ENCODE measurements at places on chromosomes 12 and 14. TPM values are rescaled to one million over a fixed set of nuclear protein-coding genes. Genes with fewer than 3 reads are reported as not detected.

KRT73 gene
- total RNA-seq, result 1.7 TPM

IFNG-AS1 gene
- total RNA-seq, result 0.35 TPM

POLE2 gene
- 46.5 TPM for total RNA-seq

PRH1 gene
- total RNA-seq, result 12.7 TPM

DNA sequence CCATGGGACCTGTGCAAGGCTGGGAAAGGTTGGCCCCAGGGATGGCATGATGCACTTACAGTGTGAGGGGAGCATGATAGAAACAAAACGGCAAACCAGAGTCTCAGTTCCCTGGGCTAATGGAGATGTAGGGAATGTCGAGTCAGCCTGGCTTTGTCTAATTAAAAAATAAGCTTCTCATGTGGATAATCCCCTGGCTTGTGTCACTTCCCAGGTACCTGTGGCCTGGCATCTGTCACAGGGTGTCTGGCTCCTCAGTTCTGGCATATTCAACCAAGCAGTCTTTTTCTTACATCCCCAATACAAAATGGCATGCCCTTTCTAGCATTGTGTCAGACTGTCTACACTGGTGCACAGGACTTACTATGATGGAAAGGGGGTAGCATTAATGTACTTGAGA lies 261.4 kb downstream of the GRIN2B start:
- DNase-seq, result no peak

- no peak for DNase-seq
Measured at GRCh38 chr14:31977001-31977556, 100.0 kb upstream of the ARHGAP5 start.

DNA sequence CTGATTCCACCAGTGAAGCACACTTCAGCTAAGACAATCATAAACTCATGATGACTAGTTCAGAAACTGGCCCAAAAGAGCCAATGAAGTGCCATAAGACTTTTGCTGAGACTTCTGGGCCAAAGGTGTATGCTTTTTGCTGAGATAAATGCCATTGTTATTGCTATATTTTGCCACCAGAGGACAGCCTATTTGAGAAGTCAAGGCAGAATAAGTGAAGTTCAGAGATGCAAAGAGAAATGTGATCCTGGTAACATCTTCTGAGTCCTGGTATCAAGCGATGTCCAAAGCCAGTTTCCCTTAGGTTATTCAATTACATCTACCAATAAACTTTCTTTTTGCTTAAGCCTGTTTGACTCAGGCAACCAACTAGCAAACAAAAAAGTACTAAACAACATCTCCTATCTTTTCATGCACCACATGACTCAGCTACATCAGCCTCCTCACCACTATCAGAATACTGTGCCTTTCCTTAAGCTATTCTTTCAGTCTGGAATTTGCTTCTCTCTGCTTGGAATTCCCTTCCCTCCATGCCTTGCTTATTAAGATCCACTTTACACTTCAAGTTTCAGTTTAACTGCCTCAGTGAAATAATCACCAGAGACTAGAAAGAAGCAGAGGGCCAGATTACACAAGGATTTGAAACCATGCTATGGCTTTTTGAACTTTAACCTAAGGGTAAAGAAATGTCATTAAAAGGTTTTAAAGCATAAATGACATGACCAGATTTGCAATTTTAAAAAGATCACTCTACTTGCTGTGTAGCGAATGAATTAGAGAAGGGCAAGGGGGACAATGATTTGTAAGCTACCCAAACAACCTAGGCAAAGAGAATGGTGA lies 14.0 kb downstream of the CRY1 start:
- DNase-seq, result peak; percentile 13

DNA sequence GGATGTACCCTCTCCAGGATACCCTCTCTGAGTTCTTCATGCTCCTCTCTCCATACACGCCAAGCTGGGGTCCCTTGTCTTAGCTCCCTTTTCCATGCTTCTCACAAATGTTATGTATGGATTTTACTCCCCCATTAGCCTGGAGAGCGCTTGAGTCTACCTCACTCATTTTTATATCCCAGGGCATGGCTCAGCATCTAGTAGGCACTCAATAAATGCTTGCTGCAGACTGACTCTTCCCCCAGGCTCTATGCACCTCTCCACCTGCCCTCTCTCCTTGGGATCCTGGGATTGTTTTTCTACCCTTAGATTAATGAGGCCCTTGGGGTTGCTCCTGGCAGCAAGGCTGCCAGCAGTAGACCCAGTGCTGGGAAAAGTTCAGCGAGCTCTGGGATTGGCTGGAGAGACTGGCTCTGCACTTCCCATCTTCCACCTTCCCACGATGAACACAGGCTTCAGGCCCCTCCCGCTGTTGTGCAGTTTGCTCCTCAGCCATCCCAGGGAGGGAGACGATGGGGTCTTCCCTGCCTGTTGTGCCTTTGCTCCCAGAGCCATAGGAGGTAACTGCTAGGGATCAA lies 2.2 kb downstream of the NRIP2 start:
- DNase-seq, result no peak

DNA sequence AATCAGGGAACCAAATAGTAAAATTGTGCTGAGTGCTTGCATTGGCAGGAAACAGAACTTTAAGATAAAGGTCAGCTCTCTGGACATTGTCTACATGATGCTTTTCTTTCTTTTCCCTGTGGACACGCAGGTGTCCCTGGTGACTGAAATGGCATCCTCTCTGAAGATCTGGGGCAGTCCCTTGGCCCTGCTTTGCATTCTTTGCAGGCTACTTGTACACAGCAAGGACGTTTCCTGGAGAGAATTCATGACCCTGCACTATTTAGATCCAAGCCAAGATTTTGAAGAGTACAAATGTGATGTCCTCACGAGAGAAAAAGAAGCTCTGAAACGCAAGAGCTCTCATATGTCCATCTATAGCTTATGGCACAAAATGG lies 11.3 kb upstream of the EDDM3A start:
- no peak for DNase-seq

- DNase-seq, result no peak
Measured at GRCh38 chr14:105078294-105078693, 13.1 kb upstream of the GPR132 start.

Measured in activated CD4-positive, alpha-beta T cell treated with anti-CD3 and anti-CD28 coated beads for 36 hours (primary cell).